ENCODE measurements at places on chromosomes 6 and 20.

DNA sequence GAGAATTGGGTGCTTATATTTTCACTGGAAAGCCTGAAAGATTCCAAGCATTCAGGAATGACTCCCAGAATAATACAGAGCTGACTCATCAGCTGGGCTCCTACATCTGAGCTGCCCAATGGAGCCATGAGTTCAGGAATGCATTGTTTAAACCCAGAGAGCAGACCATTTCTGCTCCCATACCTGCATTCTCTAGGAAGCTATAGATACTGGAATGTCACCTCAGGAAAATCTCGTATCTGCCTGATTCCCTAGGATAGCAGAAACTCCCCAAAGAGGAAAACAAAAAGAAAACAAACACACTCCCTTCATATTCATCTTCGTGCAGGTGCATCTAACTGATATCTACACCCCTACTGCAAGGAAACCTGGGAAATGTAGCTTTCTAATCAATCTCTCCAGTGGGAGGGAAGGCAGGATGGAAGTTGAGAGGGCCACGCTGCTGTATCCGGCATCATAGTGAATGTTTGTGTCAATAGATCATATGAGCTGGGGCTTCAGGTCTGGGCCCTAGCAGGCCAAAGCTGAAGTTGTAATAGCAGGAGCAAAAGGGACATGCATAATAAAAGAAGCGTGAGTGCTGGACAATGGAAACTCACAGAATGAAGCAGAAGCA, 8.2 kb upstream of the SLC2A12 start:
- DNase-seq = no peak

GRCh38 chr6:134517868-134518267, 200.0 kb upstream of the SGK1 start:
- DNase-seq = no peak

GRCh38 chr6:26205625-26206574, 118.7 kb downstream of the HFE start:
- DNase-seq = no peak

DNA sequence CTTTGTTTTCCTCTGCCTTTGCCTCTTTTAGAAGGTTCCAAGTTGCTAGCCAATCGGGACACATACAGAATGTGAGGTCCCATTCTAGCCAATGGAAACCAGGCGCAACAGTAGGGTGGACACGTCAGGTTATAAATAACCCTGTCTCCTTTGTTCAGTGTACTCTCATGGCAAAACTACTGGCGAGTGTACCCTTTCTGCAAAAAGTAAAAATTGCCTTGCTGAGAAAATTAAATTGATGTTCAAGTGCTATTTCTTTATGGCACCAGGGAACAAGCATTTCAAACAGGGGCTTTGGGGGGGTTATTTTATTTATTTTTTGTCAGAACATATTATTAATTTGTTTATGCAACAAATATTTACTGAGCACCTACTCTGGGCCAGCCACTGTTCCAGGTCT, 123.6 kb upstream of the SRSF6 start:
- DNase-seq = no peak

DNA sequence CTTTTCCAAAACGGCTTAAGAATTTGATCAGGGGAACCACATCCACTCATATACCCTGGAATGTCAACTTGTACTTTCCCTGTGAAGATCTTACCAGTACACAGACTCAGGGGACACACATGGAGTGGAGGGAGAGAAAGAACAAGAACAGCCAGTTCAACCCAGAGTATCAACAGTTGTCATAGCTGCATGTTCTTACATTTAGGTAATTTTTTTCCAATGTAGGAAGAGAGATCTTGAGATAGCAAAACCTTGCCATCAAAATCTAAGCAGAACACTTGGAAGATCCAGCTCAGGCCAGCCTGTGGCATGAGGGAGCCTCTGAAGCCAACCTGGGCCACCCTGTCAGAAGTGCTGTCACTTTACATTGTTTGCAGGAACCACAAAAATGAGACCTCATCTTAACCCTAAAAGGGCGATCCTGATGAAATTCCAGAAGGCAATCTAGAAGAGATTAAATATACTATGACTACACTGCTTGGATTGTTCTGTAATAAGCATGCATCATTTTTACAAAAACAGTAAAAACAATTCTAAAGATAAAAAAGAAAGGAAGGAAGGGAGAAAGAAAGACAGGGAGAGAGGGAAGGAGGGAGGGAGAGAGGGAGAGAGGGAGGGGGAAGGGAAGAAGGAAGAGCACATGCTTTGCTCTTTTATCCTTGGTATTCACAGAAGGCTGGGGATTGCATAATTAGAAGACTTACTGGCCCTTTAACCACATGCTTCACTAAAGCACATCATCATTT, 124.7 kb upstream of the TCF21 start:
- DNase-seq = no peak

- DNase-seq = no peak
Measured at GRCh38 chr6:135537741-135538301, 40.3 kb upstream of the AHI1 start.

DNA sequence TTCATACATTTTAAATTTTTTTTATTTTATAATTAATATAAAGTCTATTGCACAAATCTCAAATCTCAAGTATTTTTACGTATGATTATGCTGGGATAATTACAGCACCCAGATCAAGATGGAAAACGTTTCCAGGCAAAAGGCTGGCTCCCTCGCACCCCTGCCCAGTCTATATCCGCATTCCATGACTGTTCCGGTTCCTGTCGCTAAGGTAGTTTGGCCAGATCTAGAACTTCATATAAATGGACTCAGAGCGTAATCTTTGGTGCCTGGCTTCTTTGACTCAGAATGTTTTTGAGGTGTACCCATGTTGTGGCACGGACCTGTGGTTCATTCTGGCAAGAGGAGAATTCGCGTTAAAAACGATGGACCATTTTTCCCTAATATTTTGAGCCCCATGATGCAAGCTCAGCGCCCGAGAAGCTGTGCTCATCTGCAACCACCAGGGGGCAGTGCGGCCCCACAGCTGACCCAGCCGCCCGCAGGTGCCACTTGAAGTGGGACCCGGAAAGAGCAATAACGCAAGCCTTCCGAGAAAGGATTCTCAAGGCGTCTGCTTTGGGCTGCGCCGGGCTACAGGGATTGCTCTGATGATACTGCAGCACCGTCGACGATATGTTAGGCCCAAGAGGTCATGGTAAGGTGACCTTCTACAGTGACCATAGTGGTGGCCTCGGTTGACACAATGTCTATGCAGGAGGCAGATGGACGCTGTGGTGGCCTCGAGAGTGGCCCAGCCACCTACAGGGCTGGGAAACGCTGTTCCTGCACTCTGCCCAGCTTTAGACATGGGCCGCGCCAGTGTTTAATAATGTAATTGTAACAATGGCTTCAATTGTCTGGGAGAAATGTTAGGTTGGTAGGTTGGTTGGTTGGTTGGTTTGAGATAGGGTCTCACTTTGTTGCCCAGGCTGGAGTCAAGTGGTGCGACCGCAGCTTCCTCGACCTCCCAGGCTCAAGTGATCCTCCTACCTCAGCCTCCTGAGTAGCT, 160.1 kb downstream of the ZMYND8 start:
- no peak for DNase-seq

- DNase-seq = no peak
Measured at GRCh38 chr6:13536796-13537526, 37.4 kb upstream of the SIRT5 start.

DNA sequence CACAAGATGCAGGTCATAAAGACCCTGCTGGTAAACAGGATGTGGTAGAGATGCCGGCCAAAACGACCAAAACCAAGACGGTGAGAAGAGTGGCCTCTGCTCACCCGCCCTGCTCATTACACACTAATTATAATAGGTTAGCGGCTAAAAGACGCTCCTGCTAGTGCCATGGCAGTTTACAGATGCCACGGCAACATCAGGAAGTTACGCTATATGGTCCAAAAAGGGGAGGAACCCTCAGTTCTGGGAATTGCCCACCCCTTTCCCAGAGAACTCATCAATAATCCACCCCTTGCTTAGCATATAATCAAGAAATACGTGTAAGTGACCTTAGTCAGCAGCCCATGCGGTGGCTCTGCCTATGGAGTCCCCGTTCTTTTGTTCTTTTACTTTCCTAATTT, 17.6 kb downstream of the BHLHE23 start:
- no peak for DNase-seq

DNA sequence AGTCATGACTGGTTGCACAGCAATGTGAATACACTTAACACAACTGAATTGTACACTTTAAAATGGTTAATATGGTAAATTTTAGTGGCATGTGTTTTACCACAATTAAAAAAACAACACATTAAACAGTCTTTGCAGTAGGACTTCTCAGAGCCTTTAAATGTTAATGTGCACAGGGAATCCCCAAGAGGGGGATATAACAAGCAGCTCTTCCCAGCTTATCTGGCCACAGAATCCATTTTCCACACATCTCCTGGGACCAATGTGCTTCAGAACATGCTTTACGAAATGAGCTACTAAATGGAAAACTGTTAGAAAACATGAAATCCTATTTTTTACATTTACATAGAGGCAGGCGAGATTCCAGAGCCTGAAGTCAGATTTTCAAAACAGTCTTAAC, 44.4 kb downstream of the FYN start:
- DNase-seq = no peak

GRCh38 chr6:4775494-4776130, 592 bp upstream of the CDYL start:
- no peak for DNase-seq

DNA sequence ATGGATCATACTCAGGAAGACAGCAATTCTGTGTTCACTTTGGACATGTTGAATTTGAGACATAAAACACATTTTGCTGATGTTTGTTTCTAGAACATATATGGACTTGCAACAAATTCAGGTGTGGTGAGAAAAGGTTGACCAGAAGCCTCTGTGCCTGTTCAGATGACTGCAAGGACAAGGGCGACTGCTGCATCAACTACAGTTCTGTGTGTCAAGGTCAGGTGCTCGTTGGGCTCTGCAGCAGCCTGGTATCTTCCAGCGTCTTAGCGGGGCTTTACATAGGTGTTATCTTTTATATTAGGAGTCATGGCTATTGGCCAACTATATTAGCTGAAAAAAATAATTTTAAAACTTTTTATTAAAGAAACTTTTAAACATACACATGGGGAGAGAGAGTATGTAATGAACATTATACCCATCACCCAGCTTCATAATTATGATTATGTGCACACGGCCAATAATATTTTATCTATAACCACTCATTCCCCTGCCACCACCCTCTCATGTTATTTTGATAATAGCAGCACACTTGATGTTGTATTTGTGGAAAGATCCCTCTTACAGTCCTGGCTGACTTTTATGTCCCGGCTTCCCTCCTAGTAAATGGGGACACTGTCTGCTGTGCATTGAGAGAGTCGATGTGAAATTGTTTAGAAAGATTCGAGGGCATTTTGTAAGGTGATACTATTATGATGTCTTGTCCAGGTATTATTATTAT, 43.4 kb downstream of the ENPP1 start:
- DNase-seq = no peak

DNA sequence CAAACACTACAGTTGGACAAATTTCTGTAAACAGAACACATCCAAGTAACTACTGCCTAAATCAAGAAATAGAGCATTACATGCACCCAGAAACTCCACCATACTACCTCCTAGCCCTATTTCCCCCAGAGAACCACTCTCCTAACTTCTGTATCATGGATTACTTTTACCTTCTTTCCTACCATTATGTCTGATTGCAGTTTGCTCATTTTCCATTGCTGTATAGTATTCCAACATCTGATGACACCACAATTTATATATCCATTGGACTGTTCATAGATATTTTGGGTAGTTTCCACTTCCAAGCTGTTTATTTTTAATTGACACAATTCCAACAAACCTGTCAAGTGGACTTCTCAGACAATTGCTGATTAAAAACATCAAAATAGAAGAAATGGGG, 271.1 kb downstream of the CDC5L start:
- no peak for DNase-seq

DNA sequence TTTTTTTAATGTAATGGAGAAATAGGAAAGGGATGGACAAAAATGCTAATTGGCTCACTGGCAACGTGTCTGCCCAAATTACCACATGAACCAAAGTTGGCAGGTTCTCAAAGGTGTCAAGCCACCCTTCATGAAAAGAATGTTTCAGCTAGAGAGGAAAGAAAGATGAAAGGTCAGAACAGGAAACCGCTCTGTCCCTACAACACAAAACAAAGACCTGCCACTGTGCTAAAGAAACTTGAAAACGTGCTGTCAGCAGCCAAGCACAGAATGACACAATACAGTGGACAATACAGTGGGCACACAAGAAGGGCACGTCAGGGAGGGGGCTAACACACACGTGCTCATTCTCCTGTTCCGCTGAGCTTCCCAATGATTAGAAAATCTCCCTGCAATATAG, 4.9 kb downstream of the PREP start:
- no peak for DNase-seq

- no peak for DNase-seq
Measured at GRCh38 chr20:5735845-5736510, 14.2 kb upstream of the SHLD1 start.

- DNase-seq = no peak
Measured at GRCh38 chr6:105601541-105602236, 198.8 kb upstream of the PREP start.

DNA sequence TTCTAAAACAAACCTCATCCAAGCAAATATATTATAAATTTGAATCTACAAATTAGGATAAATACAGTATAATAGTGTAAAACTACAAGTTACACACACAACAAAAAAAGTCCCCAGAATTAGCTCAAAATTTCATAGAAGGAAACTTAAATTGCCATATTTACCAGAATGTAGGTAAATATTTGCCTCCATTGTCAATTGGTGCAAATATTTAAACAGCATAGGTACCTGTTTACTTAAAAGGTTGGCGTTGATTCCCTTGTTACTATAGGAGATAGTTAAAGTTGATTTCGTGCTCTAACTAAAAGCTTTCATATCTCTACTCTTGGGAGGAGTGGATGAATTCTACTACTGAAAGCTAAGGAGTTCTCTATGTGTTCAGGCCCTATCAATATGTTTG, 111.6 kb upstream of the TENT5A start:
- no peak for DNase-seq

- no peak for DNase-seq
Measured at GRCh38 chr6:35149891-35150566, 8.9 kb upstream of the TCP11 start.

DNA sequence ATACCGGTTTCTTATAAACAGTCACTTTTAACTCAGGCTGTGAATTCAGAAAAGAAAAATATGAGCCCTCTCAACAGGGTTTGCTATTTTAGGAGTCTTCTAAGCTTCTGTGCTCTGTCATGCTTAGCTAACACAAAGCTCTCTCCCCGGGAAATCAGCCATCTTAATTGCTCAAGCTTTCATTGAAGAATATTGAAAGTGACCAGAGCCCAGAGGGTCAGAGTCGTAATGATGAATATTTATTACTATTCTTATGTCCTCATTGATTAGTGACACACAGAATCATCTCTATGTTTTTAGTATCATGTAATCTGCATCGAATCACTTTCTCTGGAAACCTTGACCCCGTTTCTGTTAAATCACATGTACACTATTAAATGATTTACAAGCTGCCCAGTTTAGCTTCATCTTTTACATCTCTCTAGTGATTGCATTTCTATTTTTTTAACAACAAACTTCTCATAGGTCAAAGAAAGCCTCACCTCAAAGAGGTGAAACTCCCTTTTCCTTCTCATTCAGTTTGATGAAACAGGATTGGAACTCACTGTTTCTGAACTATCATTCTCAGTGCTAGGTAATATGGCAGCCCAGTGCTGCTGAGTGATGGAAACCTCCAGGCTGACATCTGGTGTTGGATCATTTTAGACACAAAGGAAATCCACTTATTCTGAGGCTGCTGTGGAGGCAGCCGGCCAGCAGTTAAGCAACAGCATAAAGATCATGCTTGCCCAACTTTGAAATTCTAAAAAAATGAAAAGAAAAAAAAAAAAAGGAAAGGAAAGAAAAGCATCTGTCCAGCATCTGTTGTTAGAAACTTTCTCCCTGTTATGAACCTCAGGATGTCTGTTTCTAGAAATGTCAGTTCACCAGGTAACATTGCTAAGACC, 96.3 kb downstream of the RFPL4B start:
- no peak for DNase-seq

All from Panc1 (cell line).